Activated naive CD4-positive, alpha-beta T cell treated with anti-CD3 and anti-CD28 coated beads, Interleukin-2, amount 10 ng/mL, durations not matched to agents 7 days and 5 days (primary cell): ENCODE measurements at places on chromosomes 1 and 21.

DNA sequence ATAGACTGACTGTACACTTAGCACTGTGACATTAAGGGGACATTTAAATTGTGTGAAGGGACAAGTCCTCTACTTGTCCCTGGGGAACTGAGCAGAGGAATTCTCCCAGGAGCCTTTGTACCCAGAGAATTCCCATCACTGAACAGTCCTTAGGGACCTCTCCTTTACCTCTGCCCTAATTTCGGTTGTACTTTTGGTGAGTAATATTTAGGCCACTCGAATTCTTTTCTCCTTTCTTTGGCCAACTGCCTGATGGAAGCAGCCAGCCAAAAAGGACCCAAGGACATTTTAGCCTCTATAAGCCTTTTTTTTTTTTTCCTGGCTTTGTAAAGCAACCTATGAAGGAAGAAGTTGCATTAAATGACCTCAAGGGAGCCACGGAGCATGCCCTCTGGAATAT is 71.5 kb downstream of the NR5A2 start:
- DNase-seq: no peak
- no peak overlapping the region for H3K27ac ChIP-seq
- no peaks in the 10 kb centered on the region for H3K4me1 ChIP-seq

- no peaks in the 10 kb centered on the region for H3K27me3 ChIP-seq
- DNase-seq: no peak
- no peaks in the 10 kb centered on the region for H3K4me1 ChIP-seq
- no peak overlapping the region for H3K4me3 ChIP-seq
- no peak overlapping the region for H3K27ac ChIP-seq
These were observed 47.7 kb downstream of the ST6GALNAC3 start for GRCh38 chr1:76122271-76122670.

DNA sequence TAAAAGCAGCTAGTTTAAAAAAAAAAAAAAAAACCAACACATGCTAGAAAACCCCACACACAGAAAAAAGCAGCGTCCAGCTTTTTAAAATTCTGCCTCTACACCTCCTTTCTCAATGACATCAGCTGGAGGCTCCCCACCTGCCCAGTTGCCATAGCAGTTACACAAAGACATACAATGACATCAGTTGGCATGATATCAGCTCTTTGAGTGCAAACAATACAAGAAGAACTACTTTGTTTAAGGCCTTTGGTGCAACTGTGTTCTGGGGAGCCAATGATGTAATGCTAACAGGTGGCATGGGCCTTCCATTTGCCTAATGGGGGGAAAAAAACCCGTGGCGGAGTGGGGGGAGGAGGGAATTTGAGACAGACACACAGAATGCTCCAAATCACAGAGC is 32.9 kb downstream of the DUSP10 start:
- no peak overlapping the region for H3K4me3 ChIP-seq
- peaks cover 46% of the 10 kb centered on the region for H3K36me3 ChIP-seq
- H3K4me1 ChIP-seq: peaks cover 75% of the 10 kb centered on the region
- no peaks in the 10 kb centered on the region for H3K27me3 ChIP-seq
- H3K27ac ChIP-seq: no peak overlapping the region

DNA sequence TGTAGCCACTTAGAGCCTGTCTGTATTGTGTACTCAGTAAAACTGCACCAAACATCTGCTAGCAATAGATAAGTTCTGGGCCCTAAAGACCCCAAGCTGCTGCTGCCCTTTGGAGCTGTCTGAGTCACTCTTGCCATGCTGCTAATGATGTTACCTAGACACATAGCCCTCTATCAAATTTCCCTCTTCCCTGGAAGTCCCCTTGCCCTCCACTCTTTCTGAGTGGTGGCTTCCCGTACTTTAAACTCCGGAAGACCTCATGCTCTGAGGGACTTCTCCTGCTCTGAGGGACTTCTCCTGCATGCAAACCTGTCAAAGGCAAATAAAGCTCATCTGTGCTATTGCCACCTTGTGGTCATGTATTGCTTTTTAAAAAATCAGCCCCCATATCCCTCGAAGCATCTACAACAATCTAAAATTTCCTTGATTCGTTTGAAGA is 34.0 kb downstream of the FH start:
- H3K27me3 ChIP-seq: no peaks in the 10 kb centered on the region
- H3K27ac ChIP-seq: no peak overlapping the region
- no peak for DNase-seq
- H3K4me3 ChIP-seq: no peak overlapping the region

GRCh38 chr1:23581219-23581618 is 21.9 kb upstream of the ID3 start:
- H3K4me3 ChIP-seq: no peak overlapping the region
- no peak overlapping the region for H3K27ac ChIP-seq
- H3K27me3 ChIP-seq: peaks cover 9% of the 10 kb centered on the region
- no peaks in the 10 kb centered on the region for H3K36me3 ChIP-seq
- peaks cover 36% of the 10 kb centered on the region for H3K4me1 ChIP-seq

DNA sequence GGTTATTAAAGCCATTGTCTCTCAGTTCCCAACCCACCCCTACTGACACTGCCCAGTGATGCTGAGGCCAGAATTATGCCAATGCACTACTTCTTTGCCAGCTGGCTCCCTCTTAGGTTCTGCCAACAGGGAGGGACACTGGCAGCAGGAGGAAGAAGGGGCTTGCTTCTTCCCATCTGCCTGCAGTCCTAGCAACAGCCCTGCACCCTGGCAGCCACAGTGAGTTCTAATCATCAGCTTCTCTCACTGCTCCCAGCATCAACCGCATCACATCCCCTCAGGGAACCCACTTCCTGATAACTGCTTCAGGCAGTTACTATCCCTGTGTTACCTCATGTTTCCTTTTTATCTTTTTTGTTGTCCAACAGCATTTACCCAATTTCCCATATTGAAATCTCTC is 86.2 kb downstream of the UBR4 start:
- no peaks in the 10 kb centered on the region for H3K27me3 ChIP-seq
- no peak overlapping the region for H3K4me3 ChIP-seq
- H3K36me3 ChIP-seq: peaks cover 84% of the 10 kb centered on the region
- peaks cover 30% of the 10 kb centered on the region for H3K4me1 ChIP-seq
- DNase-seq: peak; percentile 48

GRCh38 chr1:42735056-42735455 is 5.0 kb downstream of the CLDN19 start:
- H3K27me3 ChIP-seq: peaks cover 6% of the 10 kb centered on the region
- peaks cover 10% of the 10 kb centered on the region for H3K4me1 ChIP-seq
- no peak overlapping the region for H3K27ac ChIP-seq
- H3K36me3 ChIP-seq: no peaks in the 10 kb centered on the region
- no peak overlapping the region for H3K4me3 ChIP-seq
- DNase-seq: no peak

- peaks cover 32% of the 10 kb centered on the region for H3K27me3 ChIP-seq
- peaks cover 30% of the 10 kb centered on the region for H3K4me1 ChIP-seq
- H3K4me3 ChIP-seq: peak overlapping the region; percentile 74
- peaks cover 4% of the 10 kb centered on the region for H3K36me3 ChIP-seq
- DNase-seq: peak; percentile 53
- H3K27ac ChIP-seq: peak overlapping the region; percentile 49
These were observed 749 bp downstream of the PCBP3 start for GRCh38 chr21:45644041-45644906.

DNA sequence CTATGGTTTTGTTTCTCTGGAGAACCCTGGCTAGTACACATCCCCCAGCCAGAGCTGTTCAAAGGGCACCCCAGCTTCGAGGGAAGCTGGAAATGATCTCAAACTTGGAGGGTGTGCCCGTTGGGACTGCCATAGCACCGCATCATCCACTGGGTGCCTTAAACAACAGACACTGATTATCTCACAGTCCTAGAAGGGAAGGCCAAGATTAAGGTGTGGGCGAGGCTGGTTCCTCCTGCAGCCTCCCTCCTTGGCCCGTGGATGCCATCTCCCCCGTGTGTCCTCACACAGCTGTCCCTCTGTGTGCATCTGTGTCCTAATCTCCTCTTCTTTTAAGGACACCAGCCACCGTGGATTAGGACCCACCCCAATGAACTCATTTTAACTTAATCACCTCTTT is 4.2 kb upstream of the IBA57 start:
- peaks cover 3% of the 10 kb centered on the region for H3K27me3 ChIP-seq
- DNase-seq: no peak
- H3K4me3 ChIP-seq: no peak overlapping the region
- peaks cover 46% of the 10 kb centered on the region for H3K4me1 ChIP-seq
- peak overlapping the region; percentile 42 for H3K27ac ChIP-seq

GRCh38 chr1:202171292-202172014 is 11.1 kb upstream of the PTPN7 start:
- H3K36me3 ChIP-seq: no peaks in the 10 kb centered on the region
- H3K27me3 ChIP-seq: peaks cover 15% of the 10 kb centered on the region
- no peak for DNase-seq
- peaks cover 8% of the 10 kb centered on the region for H3K4me1 ChIP-seq
- H3K27ac ChIP-seq: no peak overlapping the region

DNA sequence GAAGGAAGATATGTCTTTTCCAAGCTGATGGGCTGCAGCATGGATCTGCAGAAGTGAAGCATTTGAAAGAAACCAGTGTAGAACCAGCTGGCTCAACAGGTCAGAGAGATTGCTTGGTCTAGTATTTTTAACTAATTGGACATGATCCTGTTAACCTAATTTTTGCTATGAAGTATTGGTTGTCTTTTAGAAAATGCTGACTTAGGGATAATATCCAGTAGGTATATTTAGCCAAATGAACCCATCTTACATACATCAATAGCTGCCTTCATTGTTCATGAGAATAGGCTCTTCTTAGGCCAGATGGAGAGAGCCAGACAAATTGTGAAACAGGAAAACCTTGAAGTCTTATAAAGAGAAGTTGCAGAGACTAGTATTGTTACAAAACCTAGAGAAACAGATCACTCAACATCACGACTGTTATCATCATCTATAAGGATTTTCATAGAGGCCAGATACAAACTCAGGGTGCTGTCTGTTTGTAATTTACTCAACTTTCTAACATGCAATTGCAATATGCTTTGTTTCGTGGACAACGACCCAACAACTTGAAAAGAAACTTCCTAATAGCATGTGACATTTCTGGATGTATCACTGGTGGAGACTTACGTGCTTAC is 148.2 kb downstream of the DISC1 start:
- H3K27me3 ChIP-seq: no peaks in the 10 kb centered on the region
- no peak overlapping the region for H3K27ac ChIP-seq
- no peak overlapping the region for H3K4me3 ChIP-seq
- no peaks in the 10 kb centered on the region for H3K4me1 ChIP-seq
- H3K36me3 ChIP-seq: peaks cover 29% of the 10 kb centered on the region
- no peak for DNase-seq

DNA sequence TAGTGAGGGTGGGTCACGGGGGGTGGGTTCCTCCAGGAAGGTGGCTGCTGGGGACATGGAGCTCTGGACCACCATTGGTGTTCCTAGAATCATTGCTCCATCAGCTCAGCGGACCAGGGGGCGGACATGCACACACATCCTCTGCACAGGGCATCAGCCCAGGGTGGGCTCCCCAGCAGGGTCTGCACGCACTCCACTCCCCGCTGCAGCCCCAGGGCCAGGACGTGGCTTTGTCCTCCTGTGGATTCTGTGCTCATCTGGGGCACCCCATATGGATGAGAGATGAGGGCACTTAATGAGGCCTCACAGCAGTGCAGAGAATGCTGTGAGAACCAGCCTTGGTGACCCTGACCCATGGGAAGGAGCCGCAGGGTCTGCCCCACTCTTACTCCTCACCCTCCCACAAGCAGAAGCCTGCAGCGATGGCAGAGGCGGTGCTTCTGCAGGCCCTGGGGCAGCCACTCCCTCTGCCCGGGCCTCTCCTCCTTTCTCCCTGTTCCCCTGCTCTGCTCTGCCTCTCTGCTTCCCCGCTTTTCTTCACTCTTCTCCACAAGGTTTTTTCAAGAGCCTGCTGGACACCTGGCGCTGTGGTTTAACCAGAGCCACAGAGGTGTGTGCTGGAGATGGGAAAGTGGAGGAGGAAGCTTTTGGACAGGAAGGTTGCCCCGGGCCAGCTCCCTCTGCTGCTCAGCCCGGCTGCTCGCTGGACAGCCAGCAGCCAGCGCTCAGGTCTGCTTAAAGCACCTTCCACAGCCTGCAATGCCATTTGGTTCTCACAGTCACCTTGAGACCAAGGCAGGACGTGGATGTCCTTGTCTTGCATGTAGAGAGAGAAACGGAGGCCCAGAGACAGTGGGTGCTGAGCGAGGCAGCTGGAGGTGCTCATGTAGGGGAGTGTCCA is 26.3 kb upstream of the PCBP3 start:
- H3K36me3 ChIP-seq: peaks cover 1% of the 10 kb centered on the region
- no peak overlapping the region for H3K27ac ChIP-seq
- H3K27me3 ChIP-seq: peaks cover 69% of the 10 kb centered on the region
- H3K4me3 ChIP-seq: no peak overlapping the region
- peaks cover 20% of the 10 kb centered on the region for H3K4me1 ChIP-seq

DNA sequence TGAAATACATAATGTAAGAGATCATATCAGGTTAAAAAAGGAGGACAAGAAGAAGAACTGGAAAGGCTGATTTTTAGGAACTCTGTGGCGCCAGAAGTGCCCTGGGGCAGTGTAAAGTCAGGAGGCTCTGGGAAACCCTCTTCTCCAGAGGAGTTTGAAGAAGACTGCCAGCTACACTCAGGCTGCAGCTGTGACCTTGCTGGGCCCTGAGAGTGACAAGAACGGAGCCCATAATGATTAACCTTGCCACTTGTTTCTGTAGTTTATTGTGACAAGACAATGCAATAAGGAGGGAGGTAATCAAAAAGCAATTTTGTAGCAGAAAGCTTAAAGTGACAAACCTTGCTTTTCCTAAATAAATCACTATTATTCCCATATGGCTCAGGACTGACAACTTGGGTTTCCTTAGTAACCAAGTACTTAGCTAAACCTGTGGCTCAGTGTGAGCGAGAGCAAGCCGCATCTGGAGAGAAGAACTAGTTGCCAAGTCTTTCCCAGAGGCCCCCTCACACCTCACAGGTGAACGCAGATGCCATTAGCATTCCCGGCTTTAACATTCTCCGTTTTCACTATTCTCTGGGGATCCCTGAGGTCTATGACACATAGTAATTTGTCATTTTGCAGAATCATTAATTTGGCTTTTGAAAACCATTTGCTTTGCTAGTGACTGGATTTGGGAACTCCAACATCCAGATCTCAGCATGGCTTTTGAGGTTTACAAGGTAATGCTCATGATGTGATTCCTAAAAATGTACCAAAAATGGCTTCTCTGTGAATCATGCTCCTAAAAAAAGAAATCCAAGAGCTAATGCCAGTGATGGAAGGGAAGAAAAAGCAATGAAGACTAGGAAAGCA is 115.9 kb downstream of the OMA1 start:
- no peaks in the 10 kb centered on the region for H3K36me3 ChIP-seq
- H3K4me1 ChIP-seq: no peaks in the 10 kb centered on the region
- H3K4me3 ChIP-seq: no peak overlapping the region
- H3K27ac ChIP-seq: no peak overlapping the region
- H3K27me3 ChIP-seq: no peaks in the 10 kb centered on the region
